CD4-positive, alpha-beta T cell treated with Interleukin-15 for 4 hours (primary cell): ENCODE measurements at places on chromosomes 3 and 15.
A peak's percentile ranks its signal among the peaks of the same experiment; 100 is the strongest.

DNA sequence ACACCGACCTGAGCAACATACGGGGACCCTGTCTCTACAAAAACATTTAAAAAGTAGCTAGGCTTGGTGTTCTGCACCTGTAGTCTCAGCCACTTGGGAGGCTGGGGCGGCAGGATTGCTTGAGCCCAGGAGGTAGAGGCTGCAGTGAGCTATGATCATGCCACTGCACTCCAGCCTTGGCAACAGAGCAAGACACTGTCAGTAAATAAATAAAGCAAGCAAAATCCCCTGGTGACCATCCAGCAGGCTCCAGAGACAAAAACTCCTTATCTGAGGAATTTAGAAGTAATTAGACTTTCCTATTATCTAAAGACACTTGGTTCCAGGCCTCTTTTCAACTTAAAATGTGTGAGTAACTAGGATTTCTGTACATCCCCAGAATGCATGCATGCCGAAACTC, 29.5 kb upstream of the ZNF774 start:
- DNase-seq, result no peak

DNA sequence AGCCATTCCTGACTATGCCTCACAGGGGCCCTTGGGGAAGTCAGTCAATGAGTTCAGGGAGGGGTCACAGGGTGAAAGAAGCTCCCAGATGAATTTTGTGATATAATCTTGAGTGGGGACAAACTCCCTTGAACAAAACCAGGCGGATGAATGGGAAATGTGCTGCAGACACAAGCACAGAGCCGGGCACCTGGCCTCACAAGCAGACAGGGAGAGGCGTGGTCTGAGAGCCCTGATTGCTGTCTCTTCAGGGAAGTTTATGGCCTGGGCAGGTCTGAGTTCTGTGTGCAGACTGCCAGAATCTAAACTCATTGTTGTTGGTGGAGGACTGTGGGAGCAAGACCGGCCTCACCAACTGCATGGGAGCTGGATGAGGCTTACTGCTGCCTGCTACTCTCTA, 591.8 kb downstream of the EPHA3 start:
- no peak for DNase-seq

DNA sequence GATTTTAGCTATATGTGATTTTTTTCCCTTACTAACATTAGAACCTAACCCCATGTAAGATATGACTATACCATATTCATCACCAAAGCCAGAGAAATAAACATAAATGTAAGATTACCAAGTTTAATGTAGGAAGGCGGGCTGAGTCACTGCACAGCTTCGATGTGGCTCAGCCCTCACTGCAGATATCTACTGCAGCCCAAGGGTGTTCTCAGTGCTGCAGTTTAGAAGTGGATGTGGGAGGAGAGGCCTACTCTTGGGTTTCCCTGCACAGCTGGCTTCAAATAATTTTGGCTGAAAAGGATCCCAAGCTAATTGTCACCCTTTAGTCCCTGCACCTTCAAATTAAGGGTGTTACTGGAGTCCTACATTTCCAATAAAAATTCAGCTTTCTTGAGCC, 9.3 kb downstream of the ARPP19 start:
- peak; percentile 28 for DNase-seq

DNA sequence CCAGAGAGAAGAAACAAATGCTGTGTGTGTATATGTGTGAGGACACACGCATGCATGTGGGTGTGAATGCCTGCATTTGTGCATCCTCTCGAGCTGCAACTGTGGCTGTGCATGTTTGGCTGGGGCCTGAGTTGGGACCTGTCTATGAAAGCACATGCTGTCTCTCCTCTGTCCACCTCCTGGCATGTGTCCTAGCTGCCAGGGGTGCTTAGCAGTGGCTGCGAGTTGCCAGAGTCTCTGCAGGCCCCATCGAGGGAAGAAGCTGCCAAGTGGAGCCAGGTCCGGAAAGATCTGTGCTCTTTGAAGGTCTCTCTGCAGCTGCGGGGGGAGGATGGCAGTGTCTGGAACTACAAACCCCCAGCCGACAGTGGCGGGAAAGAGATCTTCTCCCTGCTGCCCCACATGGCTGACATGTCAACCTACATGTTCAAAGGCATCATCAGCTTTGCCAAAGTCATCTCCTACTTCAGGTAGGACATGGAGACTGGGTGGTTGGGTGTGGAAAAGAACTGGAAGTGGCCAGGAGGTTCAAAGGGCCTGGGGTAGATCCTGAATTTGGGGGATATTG, 30.7 kb downstream of the NR1I2 start:
- DNase-seq, result no peak

DNA sequence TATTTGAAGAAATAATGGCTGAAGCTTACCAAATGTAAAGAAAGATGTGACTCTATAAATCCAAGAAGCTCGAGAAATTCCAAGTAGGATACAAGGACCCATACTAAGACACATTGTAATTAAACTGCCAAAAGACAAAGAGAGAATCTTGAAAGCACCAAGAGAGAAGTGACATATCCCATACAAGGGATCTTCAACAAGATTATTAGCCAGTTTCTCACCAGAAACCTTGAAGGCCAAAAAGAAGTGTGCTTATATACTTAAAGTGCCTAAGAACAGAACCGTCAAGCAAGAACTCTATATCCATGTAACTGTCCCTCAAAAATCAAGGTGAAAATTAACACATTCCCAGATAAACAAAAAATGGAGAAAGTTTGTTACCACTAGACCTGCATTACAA, 220.5 kb downstream of the ADAMTS17 start:
- no peak for DNase-seq

- DNase-seq, result peak; percentile 30
Measured at GRCh38 chr3:88019024-88019423, 39.8 kb downstream of the CGGBP1 start.

DNA sequence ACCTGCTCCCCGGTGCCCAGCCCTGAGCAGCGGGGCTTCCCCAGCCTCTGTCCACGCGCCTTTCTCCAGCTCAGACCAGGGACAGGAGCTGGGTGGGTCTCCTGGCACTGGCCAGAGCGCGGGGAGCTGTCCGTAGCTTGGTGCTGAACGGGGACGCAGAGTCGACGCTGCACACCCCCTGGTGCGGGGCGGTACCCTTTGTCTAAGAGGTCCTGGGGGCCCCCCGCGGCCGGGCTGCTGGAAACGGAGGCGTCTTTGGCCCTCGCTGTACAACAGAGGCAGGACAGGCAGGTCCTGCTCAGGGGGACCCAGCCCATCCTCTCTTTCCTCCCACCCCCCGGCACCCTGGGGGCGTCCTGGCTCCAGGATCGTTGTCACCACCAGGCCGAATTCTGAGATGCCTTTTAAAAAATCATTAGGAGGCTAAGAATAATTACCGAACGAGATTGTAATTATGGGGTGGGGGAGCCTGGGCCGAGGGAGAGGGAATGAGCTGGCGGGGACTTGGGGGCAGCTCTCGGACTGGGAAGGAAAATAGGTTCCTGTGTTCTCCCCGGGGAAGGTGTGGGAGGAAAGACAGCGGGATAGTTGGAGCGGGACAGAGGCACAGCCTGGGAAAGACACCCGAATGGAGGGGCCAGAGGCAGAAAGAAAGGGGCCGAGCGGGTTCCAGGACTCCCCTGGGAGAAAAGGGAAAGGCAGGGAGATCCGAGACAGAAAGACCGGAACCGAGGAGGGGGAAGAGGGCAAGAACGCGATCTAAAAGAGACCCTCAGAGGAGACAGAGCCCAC, 4.1 kb upstream of the SKOR1 start:
- no peak for DNase-seq

DNA sequence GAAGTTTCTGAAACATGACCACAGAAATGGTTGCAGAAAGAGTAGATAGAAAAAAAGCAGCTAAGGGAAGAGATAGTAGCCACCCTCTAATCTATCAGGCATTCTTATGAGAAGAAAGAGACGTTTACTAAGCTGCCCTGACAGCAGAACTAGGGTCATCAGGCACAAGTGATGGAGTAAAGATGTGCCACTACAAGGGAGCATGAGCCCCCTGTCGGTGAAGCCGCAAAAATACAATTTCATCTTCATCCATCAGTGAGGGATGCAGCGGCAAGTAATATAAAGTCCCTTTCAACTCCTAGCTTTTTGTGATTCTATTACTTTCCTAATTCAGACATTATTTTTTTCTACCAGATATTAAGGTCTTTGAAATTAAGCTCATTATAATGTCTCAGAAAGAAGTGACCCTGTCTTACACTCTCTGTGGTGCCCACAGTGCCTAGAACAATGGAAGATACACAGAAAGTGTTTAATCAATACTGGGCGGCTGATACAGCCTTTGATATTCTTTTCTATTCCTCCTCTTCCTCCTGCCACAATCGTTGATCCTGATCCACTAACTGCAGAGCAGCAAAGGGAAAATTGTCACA, 651.6 kb downstream of the NTRK3 start:
- no peak for DNase-seq

- no peak for DNase-seq
Measured at GRCh38 chr3:12357456-12357855, 68.6 kb downstream of the PPARG start.

- no peak for DNase-seq
Measured at GRCh38 chr3:185586686-185587039, 568 bp downstream of the SENP2 start.

- DNase-seq, result no peak
Measured at GRCh38 chr3:110521019-110521418, 550.6 kb upstream of the NECTIN3 start.

- DNase-seq, result no peak
Measured at GRCh38 chr15:59245559-59245958, 38.9 kb downstream of the LDHAL6B start.

DNA sequence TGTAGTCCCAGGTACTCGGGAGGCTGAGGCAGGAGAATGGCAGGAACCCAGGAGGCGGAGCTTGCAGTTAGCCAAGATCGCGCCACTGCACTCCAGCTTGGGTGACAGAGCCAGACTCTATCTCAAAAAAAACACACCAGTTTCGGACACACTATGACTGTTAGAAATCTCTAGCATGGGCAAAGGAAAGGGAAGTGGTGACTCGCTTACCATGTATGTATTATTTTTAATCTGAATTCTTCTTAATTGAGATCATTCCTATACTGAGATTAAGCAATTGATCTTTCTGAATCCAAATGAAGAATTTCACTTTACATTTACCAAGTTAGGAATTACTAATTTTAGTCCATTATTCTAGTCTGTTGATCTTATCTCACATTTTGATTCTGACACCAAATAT, 459.2 kb upstream of the ALCAM start:
- DNase-seq, result no peak

DNA sequence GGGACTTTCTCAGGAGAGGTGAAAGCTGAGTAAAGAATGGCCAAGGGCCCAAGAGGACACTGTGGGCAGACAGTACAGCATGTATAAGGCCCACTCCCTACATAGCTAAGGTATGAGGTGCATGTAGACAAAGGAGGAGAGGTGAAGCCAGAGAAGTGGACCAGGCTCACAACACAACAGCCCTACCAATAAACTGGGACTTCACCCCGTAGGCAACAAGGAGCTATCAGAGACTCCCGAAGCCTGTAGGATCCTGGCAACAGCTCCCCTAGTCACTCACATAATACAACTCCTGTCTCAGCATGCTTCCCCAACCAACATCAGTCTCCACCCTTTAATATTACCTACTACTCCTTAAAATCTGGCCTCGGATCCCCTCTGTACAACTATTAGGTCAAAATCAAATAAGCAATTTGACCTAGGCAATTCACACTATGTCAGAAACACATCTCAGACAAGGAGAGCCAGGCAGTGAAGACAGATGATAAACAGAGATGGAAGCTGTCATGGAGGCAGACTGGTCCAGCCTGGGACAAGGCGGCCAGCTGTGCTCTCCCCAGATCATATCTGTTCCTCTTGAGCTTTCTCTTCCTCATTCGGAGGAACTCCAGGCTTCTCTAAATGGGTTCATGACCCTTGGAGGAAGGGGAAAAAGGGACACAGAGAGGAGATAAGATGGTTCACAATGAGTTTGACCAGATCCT, 1.4 kb downstream of the XXYLT1 start:
- no peak for DNase-seq

DNA sequence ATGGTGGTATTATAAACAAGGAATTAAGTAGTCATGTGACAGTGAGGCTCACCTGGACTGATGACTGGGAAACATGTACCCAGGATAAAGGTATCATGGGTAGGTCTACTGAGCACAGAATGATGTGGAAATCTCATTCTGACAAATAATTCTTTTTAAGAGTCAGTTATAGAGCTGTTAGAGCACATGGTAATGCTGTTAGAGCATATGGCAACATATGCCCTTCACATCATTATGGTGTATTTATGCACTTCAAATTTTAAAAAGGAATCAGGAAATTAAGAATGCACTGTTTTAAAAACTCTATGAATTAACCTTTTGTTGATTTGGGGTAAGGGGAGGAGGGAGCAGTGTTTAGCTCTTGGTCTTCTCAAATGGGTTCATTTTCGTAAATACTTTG, 1.7 kb downstream of the SLC6A20 start:
- DNase-seq, result no peak

- DNase-seq, result no peak
Measured at GRCh38 chr3:151992326-151993041, 119.0 kb downstream of the SUCNR1 start.

DNA sequence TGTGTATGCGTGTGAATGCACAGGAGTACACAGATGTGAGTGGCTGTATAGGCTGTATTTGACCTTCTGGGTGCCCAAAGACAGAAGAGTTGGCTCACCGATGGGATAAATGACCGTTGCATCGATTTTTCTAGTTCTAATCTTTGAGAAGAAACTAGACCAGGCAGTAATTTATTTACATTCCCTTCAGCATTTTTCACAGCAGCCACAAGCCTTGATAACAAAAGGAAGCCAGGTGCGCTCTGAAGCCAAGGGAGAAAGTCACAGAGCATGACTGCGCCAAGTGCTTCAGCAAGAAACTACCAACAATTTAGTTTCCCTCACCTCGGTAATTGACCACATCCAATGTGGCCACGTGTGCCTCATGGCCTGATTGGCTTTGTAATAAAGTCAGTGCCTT, 5.9 kb upstream of the FAM3D start:
- DNase-seq, result no peak

GRCh38 chr3:103644450-103644849, 1209.6 kb downstream of the ZPLD1 start:
- DNase-seq, result no peak

DNA sequence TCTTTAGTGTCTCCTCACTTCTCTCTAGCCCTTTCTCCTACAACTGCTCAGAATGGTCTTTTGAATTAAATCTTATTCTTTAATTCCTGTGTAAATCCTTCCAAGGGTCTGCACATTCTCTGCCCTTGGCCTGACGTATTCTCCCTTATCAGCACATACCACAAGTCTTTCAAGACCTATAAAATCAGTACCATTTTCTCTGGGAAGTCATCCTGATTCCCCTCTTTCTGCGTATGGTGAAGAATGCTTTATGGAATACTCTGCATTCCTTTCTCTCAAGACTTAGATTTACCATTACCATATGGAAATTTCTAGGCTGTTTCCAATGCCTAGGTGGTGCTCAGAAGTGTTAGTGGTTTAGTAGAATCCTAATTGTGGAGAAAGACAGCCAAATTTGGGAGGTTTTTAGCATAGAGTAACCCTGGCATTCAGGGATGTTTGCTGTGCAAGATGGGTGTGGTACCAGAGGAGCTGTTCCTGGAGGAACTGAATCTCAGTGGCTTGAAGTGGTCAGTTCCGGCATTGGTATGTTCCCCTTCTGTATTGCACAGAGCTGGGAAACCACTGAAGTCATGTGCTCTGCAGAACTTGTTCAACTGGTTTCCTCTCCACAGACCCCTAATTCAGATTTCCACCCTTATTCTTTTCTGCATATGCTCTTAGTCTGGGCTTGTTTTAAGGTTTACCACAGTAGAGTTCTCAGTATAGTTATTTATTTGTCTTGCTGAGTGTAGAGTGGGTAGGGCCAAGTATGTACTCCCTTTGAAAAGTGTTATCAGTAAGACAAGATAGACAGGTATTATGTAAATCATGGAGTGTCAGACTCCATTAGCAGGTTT, 24.5 kb downstream of the IQGAP1 start:
- peak; percentile 26 for DNase-seq
